ENCODE measurements at places on chromosomes 13 and 19.

DNA sequence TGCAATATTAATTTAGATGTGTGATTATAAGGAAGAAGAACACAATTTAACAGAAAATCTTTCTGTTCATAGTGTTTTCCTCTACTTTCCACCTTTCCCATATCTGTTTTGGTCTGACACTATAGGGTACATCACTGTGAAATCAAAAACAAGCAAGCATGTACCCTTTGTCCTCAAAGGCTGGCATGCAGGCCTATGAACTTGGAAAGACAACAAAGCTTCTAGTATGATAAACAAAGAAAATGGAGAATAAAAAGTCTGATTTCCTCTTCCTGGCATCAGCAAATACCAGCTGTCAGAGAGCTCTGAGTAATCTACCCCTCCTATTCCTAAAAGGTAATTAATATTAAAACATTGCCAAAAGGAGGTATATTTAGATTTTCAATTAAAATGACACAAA is 5.6 kb upstream of the NEK3 start:
- DNase-seq: no peak

DNA sequence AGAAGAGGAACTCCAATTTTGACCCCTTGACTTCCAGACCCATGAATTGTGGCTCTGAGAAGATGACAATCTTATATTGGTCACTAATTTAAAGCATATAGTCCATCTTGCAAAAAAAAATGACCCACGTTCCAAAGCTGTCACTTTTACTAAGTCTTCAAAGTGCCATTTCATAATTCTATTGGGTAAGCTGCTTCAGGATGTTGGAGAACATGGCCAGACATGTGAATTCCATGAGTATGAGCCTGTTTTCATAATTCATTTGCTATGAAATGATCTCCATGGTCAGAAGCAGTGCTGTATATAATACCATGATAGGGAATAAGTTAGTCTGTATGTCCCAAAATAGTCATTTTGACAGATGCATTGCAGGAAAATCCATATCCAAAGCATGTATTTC is 1787.3 kb downstream of the SLITRK5 start:
- no peak for DNase-seq

- no peak for DNase-seq
Observed at GRCh38 chr19:15323496-15324235, 8.7 kb downstream of the BRD4 start.

- DNase-seq: no peak
Observed at GRCh38 chr13:73025217-73026012, 33.4 kb upstream of the KLF5 start.

DNA sequence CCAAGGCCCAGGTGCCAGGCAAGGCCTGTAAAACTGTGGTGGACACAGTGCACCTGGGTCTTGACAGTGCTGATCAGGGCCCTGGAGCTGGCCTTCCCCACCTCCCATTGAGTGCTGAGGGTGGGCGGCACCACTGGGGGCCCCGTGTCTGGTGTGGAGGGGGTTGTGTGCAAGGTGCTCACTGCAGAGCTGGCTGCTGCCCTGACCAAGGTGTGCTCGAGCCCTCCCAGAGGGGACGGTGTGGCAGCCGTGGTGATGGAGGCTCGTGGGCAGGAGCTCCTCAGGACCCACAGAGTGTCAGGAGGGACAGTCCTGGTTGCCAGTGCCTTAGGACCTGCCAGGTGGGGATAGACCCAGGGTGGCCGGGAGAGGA is 23.0 kb downstream of the ATP4B start:
- no peak for DNase-seq

Data from CD4-positive, alpha-beta T cell treated with Interleukin-4 for 4 hours (primary cell).